ENCODE measurements at places on chromosomes 5 and 9. TPM values are rescaled to one million over a fixed set of nuclear protein-coding genes. Genes with fewer than 3 reads are reported as not detected.

- DNase-seq = no peak
These were observed 18.6 kb upstream of the TJP2 start for GRCh38 chr9:69155341-69156030.

DNA sequence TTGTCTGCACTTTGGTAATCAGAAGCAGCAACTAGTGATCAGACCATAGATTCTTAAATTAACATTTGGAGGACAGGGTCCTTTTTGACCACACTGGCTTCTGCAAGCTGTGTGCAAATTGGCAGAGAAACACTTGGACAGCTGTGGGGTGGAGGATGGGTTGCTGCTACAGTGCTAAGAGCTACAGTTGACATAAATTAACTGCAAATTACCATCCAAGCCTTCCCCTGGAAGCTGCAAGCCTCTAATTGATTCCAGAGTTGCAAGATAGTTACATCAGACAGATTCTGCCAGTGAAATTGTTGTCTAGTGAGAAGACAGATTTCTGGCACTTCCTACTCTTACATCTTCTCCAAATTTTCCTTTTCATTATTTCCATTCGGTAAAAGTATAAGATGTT, 517.7 kb downstream of the DIRAS2 start:
- DNase-seq = peak; percentile 21

GRCh38 chr5:19795218-19795617, 192.8 kb downstream of the CDH18 start:
- DNase-seq = no peak

DNA sequence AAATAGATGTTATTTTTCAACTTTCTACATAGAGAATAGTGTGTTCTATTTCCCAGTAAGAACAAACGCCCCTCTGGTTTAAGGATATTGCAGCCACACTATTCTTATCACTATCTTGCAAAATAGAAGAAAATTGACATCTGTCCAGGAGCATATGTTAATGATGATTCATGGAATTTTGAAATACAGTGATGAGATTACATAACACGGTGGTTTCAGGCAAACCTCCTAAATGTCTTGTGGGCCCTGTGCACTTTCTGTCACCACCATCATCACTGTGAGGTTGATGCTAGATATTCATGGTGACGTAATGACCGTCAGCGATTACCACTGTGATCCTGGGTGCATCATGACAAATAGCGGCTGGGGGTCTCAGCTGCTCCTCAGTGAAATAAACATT, 48.1 kb downstream of the CFAP90 start:
- DNase-seq = no peak

DNA sequence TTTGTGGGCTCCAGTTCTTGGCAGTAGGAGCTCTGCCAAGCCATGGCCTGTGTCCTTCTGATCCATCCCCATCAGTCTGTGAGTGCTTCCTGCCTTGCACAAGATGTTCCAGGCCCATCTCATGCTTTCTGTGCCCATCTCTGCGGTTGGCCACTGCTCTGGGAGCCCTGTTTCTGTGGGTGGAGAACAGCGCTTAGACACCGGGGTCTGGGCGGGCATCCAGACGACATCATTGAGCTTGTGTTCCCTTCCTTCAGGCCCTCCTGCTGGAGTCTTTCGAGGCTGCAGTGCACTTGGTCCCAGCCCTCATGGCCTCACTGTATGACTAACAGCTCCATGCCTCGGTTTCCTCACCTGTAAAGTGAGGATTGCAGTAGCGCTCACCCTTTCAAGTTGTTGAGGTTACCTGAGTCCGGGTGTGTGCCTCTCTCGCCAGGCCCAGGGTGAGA, 14.9 kb upstream of the CARD19 start:
- DNase-seq = no peak

GRCh38 chr5:66814146-66814991, 218.2 kb downstream of the MAST4 start:
- peak; percentile 27 for DNase-seq

DNA sequence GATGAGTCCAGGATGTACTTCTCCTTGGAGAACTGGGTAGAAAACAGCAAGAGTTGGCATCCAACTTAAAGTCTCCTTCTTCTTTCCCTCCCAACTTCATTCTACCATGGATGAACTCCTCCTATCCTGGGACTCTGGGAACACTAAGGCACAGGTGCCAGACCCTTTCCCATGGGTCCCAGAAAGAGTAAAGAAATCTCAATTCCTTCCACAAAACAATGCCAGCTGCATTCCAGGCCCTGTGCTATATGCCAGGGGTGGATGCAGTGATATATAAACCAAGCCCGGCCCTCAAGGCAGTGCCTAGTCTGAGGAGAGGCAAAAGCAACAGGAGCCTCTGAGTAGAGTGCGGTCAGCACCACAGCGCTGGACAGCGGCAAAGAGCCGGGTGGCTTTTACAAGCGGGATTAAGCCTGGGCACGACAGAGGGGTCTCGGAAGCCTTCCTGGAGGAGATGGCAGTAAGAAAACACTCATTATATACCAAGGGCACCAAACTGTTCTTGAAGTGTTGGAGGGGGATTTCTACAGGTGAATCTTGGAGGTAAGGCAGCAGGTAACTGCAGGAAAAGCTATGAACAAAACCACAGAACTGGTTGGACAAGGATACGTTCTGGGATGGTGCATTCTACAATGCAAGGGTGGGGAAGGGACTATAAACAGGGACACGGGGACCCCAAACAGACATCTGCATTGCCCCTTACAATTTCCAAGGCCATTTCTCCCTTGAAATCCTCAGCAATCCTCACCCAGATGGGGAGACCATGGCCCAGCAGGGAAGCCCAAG, 16.4 kb upstream of the TOR2A start:
- DNase-seq = no peak

DNA sequence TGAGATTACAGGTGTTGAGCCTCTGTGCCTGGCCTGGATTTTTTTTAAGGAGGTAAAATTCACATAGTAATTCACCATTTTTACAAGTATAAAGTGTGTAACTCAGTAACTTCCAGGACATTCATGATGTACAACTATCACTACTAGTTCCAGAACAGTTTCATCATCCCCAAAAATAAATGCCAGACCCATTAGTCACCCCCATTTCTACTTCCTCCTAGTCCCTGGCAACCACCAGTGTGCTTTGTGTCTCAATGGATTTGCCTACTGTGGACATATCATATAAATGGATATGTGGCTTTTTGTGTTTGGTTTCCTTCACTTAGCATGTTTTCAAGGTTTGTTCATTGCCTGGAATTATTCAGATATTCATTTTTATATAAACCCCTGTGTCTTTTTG, 72.5 kb upstream of the PANK3 start:
- no peak for DNase-seq

DNA sequence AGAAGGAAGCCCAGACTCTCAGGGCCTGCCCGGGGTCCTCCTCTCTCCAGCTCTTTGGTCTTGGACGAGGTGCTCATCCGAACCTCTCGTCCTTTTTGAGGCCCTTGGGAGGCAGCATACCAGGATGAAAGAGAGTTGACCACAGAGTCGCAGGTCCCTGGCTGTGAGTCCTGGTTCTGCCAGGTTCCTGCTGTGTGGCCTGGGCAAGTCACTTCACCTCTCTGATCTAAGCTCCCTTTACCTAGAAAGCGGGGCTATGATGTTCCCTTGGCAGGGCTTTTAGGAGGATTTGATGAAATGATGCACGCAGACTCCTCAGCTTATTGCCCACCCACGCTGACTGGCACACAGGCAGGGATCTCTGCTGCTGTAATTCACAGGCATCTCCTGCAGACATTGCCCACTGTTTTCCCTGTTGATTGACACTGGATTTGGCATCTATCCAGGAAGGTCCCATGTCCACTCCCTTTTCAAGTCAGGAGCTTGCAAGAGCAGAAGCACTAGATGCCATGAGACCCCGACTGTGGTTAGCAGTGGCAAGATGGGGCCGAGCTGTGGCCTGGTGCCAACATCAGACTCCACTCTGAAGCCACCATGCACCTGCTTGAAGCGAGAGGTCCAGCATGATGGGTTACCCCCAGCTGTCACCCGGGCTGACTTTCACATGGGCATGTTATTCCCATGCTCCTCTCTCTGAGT, 71.5 kb downstream of the MACROH2A1 start:
- no peak for DNase-seq

GRCh38 chr5:30030101-30030500, 1163.4 kb upstream of the CDH6 start:
- DNase-seq = no peak

DNA sequence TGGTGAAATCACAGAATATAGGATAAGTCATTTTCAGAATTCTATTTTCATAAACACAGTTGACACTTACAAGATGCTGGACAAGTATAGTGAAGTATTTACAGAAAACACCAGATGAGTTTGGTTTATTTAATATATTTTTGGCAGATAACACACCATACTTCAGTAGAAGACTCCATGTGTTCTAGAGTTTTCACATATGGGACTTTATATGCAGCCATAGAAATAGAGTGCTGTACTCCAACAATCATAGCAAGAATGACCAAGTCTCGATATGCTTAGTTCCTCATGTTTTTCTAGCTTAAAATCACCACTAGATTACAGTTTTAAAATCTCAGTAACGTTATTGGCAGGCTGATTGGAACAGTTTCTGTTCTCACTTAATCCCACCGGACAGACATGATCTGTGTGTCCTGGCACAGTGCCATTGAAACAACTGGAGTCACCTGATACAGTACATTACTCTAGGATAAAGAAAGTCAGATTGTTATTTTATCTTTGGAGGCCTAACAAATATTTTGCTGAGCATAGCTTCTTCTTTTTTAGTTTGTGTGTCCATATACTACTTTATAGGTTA, 45.8 kb upstream of the ERBIN start:
- no peak for DNase-seq

IFNK gene
- not detected for polyA plus RNA-seq

SLC6A3 gene
- polyA plus RNA-seq = 0.15 TPM

ZBTB34 gene
- 20.5 TPM for polyA plus RNA-seq

SPATA31D4 gene
- polyA plus RNA-seq = not detected

HMMR gene
- 18.8 TPM for polyA plus RNA-seq

ARAP3 gene
- 25.1 TPM for polyA plus RNA-seq

CCDC187 gene
- polyA plus RNA-seq = 3.6 TPM
